ENCODE measurements at places on chromosomes 3 and 15.

- no peak for DNase-seq
These were observed 2.9 kb downstream of the RBPMS2 start for GRCh38 chr15:64772488-64772887.

DNA sequence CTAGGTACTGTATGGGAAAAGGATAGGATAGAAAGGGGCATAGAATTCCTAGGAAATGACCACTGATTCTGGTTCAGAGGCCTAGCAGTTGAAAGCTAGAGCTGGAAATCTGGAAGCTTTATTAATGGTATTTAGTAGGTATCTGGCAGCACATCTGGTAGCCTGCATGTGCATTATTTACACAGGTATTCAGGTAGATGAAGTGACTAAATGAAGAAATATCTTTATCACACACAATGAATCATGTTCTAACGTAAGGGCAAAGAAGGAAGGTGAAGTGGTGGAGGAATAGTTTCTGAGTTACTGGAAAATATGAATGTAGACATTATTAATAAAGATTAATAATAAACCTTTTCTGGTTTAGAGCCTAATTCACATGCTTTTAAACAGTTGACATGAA is 119.9 kb downstream of the MBNL1 start:
- no peak for DNase-seq

GRCh38 chr3:32309654-32310242 is 71.3 kb downstream of the CMTM8 start:
- DNase-seq: no peak

DNA sequence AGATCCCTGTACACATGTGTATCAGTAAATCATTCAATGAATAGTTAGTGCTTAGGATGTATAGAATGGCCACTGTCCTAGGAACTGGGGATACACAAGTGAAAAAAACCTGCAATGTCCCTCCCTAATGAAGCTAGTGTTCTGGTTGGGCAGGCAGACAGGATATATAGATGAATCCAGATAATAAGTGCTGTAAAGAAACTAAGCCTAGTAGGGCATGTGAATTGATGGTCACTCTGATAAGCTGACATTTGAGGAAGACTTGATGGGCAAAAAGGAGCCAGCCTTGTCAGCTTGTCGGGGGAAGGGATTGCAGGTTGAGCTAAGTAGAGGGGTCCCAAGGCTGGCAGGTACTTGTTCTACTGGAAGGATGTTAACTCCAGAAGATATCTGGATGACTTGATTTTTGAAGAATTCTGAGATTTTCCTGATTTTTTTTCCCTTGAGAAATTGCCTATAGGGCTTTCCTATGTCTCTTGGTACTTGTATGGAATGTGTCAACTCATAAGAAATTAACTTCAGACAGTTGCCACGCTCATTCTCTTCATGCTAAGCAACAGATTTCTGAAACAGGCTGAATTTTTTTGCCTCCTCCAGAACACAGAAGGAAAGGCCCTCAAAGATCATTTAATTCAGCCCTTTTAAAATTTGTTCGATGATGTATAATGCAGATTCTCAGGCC is 6.3 kb upstream of the KIF23 start:
- DNase-seq: no peak

DNA sequence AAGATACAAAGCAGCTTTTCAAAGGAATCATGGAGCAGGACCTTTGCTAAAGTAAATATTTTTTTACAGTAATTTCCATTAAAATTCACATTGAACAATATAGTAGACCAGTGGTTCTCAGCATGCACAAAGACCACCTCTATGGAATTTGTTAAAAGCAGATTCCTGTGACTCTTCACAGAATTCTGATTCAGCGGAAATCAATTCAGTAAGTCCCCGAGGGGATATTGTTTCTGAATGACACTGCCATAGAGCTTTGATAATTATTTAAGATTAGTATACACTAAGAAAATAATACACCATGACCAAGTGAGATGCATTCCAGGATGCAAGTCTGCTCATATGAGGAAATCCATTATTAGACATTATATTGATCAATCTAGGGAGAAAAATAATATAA is 161.9 kb upstream of the TNIK start:
- no peak for DNase-seq

DNA sequence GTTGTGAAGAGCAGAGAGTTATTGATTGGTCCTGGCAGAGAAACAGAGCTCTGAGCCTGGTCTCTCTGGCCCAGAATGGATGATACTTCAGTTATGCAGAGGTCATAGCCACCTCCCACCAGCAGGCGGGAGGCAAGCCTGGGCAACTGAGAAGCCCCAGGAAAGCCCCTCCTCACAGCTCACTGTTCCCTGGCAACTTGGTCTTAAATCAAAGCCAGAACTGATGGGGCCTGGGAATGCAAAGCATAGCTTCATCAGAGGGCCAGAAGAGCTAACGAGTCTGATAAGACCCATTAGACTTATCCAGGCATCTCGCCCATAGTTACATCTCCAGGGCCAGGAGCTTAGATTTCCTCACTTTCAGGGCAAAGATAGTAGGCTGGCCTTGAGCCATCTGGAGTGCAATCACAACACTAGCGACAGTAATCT is 5.5 kb upstream of the COLQ start:
- no peak for DNase-seq

- no peak for DNase-seq
These were observed 276.4 kb downstream of the FAM43A start for GRCh38 chr3:194962056-194962455.

- no peak for DNase-seq
These were observed 984 bp upstream of the SMARCC1 start for GRCh38 chr3:47782446-47783308.

DNA sequence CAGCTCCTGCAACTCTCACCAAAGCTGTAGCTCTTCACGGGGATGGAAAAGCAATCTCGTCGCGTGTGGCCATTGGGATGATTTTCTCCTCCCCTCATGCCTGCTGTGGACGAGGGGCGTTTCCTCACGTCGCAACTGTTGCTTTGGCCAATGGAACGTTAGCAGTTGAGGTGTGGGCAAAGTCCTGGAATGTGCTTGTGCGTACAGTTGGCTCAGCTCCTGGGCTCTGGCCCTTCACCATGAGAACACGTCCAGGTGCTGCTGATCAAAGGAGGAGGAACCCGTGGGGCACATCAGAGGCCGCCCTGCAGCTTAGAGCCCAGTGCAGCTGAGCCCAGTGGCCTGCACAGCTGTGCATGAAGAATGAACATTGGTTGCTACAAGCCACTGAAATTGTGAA is 186.1 kb downstream of the TJP1 start:
- DNase-seq: no peak

DNA sequence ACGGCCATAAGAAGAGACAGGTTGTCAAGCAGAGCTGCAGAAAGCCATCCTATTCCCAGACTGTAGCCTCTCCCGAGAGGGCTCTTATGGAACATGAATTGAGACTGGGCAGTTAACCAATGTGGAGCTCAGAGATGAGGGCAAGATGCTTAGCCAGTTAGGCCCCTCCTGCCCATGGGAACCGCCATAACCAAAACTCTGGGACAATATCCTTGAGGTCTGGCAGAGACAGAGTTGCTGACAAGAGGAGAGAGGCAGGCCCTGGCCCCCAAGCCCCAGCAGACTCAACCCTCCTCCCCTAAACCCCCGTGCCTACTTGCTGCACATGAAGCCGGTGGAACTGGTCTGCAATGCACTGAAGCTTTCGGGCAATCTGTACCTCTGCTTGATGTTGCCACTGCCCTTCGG is 4.8 kb downstream of the BMF start:
- DNase-seq: no peak

- no peak for DNase-seq
These were observed at the start of gene LTK for GRCh38 chr15:41513506-41514227. TSS of gene LTK (minus strand) at chr15:41513827. CDS start at chr15:41513709, 118 bp downstream.

- no peak for DNase-seq
These were observed 172.8 kb downstream of the USP13 start for GRCh38 chr3:179825527-179826246.

DNA sequence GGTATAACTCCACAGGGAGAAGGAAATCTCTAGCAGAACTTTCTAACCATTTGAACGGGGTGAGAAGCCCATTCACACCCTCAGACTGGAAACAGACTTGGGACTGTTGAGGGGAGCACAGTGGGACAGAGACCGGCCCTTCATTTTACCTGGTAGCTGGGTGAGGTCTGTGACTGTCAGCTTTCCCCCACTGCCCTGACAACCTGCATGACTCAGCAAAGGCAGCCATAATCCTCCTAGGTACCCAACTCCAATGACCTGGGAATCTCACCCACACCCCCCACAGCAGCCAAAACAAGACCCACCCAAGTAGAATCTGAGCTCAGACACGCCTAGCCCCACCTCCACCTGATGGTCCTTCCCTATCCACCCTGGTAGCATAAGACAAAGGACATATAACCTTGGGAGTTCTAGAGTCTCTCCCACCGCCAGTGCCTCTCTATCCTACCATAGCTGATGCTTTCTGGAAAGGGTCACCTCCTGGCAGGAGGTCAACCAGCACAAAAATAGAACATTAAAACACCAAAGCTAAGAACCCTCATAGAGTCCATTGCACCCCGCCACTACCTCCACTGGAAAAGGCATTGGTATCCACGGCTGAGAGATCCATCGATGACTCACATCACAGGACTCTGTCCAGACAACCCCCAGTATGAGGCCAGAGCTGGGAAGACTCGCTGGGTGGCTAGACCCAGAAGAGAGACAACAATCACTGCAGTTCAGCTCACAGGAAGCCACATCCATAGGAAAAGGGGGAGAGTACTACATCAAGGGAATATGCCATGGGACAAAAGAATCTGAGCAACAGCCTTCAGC is 28.0 kb downstream of the SENP7 start:
- no peak for DNase-seq

DNA sequence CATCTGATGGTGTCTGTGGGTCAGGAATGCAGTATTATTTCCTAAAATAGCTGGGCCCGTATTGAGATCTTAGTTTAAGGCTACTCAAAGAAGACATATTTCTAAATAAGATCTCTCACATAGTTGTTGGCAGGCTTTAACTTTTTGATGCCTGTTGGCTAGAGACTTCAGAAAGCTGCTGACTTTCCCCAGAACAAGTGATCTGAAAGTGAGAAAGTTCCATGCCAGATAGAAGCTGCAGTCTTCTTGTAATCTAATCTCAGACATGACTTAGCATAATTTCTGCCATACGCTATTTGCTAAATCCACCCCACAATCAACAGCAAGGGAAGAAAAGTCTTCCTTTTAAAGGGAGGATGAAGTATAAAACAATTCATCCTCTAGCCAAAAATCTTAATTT is 867.1 kb downstream of the IGSF11 start:
- DNase-seq: no peak

DNA sequence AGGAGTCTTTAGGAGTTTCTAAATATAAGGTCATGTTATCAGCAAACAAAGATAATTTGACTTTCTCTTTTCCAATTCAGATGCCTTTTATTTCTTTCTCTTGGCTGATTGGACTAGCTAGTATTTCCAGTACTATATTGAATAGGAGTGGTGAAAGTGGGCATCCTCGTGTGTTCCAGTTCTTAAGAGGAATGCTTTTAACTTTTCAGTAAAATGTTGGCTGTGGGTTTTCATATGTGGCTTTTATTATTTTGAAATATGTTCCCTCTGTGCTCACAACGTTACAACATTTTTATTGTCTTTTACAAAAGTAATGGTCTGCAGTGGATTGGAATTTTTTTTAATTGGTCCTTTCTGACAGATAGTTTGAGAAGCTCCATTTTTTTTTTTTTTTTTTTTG is 8.2 kb upstream of the ZNF280D start:
- DNase-seq: no peak

- DNase-seq: no peak
These were observed 5.7 kb downstream of the GPR27 start for GRCh38 chr3:71759401-71759800.

DNA sequence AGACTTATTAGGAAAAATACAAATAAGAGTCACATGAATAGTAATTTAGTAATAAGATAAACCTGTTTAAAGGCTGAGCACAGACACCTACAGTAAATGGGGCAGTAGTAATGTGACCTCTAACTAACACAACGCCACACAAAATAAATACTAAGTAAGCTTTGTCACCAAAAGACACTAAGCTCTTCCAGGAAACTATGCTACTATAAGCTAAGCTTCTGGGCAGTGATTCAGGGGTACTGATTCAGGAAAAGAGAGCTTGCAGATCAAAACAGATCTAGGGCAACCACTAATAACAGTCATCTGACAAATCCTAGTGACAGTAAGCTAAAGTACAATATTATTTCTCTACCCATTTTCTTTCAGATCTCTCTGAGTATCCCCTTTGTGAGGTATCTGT is 68.8 kb downstream of the PLOD2 start:
- DNase-seq: no peak

- no peak for DNase-seq
These were observed at the start of gene VEPH1 for GRCh38 chr3:157502916-157503595. TSS of gene VEPH1 (minus strand) at chr3:157503416. CDS start at chr3:157495349, 8,067 bp downstream.

- DNase-seq: no peak
These were observed 74.9 kb upstream of the NDN start for GRCh38 chr15:23762026-23762425.

DNA sequence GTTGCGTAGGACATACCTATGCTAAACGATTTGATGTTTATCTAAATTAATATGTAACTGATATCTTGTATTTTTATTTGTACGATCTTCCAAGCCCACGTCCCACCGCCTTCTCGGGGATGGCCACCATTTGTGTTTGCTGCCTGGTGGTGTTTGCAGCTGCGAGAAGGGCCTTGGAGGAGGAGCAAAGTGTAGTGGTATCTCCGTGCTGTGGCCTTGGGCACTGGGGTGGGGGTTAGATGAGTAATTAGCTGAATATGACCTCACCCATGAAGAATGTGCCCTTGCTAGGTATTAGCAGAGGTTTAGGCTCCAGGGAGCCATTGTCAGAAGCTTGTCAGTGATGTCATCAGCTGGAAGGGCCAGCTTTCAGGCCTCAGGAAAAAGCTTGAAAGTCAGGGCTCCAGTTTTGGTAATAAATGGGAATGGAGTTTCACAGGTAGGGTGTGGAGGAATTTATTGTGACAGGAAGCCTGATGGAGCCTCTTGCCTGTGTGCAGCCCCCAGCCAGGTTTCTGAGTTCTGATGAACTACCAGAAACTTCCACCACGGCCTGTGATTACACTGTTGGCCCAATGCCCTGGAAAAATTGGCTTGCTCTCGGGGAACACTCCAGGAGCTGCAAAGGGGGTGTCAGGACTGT is 41.0 kb downstream of the FLNB start:
- DNase-seq: no peak

GRCh38 chr3:46517016-46517783 is 19.4 kb downstream of the RTP3 start:
- no peak for DNase-seq

DNA sequence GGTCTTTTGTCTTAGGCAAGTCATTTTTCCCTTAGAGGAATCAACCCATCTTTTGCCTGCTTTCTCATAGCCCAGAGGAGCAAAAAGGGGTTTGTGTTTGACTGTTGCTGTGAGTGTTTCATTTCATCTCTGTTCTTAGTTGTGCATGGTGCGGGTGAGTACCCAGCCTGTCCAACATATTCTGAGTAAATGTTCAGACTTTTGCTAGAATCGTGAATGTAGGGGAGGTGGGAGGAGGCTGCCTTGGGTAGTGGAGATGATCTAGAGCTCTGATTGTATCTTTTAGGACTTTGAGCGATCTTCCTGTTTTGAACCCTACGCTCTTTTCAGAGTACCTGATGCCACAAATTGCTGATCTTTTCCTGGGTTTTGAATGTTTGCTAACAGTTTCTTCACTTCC is 123.1 kb downstream of the ZNF609 start:
- no peak for DNase-seq

Measured in activated CD4-positive, CD25-positive, alpha-beta regulatory T cell (primary cell).